ENCODE measurements at places on chromosomes 4 and X.

DNA sequence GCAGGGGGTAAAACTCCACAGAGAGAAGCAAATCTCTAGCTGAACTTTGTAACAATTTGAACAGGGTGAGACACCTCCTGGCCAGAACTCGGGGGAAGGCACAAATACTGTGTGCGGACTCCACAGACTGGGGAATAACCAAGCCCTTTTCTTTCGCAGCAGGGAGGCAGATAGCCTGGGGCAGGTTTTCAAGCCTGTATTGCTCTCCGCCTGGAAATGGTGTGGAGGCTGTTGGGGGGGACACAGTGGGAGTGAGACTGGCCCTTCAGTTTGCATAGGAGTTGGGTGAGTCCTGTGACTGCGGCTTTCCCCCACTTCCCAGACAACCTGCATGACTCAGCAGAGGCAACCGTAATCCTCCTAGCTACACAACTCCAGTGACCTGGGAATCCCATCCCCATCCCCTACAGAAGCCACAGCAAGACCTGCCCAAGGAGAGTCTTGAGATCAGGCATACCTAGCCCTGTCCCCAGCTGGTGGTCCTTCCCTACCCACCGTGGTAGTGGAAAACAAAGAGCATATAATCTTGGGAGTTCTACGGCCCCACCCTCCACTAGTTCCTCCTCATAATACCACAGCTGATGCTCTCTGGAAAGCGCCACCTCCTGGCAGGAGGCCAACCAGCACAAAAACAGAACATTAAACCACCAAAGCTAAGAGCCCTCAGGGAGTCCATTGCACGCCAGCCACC is 12.9 kb upstream of the SMPX start:
- no peak for DNase-seq

- no peak for DNase-seq
These were observed 32.2 kb downstream of the NFXL1 start for GRCh38 chr4:47882228-47882627.

DNA sequence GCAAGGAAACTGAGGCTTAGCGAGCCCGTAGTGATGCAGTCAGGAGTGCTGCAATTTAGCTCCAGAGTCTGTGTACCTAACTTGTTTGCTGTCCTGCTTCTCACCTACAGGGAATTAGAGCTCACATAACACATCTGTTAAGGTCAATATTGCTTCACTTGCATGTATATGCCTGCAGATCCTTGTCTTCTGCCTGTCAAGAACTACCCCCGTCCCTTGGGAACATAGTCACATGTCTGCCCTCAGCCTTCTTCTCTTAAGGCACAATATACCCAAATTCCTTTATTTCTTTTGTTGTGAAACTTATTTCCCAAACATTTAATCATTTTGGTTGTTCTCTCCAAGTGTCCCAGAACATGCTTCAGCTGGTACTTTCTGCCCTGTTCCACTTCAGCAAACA is 103.3 kb upstream of the LEF1 start:
- DNase-seq = no peak

DNA sequence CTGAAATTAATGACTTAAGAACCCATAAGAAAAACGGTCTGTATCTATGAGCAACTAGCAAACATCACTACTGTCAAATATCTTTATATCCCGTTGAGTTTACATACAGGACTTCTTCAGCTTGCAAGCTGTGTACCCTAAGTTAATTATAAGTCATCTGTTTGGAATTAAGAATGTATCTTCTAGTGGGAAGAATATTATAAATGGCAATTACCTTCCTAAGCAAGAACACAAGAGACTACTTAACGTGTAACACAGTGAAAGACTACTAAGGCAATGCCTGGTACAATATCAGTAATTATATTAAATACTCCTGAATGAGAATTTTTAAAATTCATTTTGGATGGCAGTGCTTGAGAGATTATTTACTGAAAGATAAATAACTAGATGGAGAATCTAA is 58.5 kb downstream of the ADGRA3 start:
- no peak for DNase-seq

- DNase-seq = no peak
These were observed 8.0 kb upstream of the LOC101059915 start for GRCh38 chrX:71659342-71659741.

GRCh38 chrX:40531056-40531826 is 49.5 kb upstream of the ATP6AP2 start:
- no peak for DNase-seq

DNA sequence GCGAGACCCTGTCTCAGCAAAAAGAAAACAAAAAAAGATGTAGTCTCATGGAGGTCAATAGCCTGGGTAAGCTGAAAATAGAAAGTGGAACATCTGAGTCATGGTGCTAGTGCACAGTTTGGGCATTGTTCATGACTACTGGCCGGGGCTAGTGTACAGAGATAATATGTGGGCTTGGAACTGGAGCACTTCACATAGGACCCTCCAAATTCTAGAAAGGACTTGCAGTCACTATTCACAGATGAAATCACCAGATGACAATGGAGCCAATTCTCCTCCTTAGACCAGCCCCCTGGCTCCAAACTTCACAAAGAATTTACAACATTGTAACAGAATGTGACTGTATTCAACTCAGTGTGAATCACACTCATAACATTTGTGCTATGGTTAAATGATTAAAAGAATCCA is 367.8 kb upstream of the SLC7A11 start:
- DNase-seq = no peak

DNA sequence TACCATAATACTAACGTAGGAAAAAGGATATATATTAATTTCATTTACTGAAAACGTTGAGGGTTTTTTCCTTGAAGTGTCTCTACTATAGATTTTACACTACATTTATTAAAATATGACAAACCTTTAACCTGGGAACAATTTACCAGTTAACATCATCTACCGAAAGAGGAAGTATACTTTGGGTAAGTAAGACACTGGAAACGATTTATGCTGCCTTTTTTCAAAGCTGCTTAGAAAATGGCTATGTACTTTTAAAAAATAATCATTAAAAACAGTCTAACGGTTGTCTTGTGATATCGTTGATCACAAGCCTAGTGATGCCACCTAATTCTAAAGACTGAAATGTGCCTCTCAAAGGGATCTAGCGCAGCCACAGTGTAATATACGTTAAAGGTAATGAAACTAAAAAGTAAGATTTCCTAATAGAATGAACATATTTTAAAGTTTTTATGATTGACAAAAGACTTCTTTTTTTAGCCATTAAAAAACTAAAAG is 50.4 kb downstream of the STX18 start:
- no peak for DNase-seq

- no peak for DNase-seq
These were observed 10.9 kb upstream of the DCTD start for GRCh38 chr4:182928061-182928460.

DNA sequence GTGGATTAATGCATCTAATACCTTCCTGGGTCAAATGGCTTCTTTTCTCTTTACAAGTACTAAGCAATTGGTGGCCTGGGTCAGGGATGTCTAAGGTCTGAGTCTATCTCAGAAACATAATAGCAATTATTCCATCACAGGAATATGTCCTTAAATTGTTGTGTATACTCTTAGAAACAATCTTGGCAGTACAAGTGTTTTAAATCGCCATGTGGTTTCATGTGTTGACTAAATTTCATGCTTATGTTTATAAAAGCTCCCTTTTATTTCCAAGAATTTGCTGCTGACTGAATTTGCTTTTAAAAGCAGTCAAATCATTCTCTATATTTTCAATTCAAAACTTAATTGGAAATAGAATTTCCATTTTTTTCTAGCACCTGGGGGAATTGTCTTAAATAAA is 125.3 kb upstream of the PACRGL start:
- no peak for DNase-seq

DNA sequence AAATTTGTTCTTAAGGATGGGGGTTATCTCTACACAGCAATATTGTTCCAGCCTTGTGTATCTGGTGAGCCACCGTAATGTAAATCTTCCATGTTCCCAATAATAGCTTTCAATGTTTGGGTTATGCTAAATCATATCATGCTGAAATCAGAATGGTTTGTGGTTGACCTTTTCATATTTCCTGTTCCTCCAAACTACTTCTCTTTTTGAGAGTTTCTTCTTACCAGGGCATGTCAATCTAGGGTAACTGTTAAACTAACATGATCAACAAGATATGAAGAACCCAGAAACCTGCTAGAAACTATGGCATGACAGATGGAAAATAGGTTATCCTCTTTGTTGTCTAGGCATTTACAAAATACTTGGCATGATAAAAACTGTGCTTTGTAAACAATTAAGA is 22.0 kb downstream of the TNMD start:
- DNase-seq = no peak

DNA sequence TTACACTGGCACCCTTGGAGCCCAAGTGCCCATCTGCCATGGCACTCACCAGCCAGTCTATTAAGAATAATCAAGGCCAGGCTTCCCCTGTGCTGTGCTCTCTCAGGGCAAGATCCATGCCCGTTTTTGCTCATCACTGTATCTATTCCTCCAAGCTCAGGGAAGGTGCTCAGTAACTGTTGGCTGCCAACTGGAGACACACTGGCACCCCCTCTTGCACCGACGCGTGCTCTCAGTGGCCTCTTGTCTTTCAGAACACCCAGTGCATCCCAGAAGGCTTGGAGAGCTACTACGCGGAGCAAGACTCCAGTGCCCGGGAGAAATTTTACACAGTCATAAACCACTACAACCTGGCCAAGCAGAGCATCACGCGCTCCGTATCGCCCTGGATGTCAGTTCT is 30.1 kb downstream of the NSG1 start:
- no peak for DNase-seq

DNA sequence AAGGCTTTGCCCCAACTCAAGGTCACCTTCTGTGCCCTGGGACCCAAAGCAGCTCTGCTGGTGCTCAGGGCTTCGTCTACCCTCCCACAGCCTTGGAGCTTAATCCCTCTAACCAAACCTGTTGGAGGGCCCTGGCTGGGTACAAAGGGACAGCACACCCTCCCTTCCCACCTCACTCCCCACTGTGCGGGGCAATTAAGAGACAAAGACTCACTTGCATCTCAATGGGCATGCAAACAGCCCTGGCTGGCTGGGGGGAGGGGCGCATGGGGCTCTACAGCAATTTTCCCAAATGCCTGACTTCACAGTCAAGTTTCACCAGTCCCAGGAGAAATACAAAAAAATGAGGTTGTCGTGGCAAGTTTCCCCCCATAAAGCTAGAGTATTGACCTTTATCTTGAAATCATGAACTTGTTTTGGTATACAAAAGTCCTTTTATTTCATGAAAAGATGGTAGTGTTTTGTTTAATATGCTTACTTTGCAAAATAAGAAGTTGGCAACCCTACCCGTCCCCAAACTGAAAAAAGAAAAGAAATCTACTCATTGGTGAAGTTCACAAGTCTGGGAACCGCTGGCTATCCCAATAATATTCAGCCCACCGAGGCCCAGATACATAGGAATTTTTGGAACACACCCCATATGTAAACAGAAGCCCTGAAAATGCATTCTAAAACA is 4.1 kb upstream of the CD99L2 start:
- DNase-seq = no peak
